ENCODE measurements at places on chromosomes 1 and 21. TPM values are rescaled to one million over a fixed set of nuclear protein-coding genes. Genes with fewer than 3 reads are reported as not detected.

- DNase-seq: peak; percentile 95
Measured at GRCh38 chr1:2194898-2195673, 514 bp upstream of the FAAP20 start.

GRCh38 chr1:36590771-36591170, 108.1 kb upstream of the CSF3R start:
- DNase-seq: no peak

- no peak for DNase-seq
Measured at GRCh38 chr1:16342331-16343062, 9.8 kb downstream of the FBXO42 start.

DNA sequence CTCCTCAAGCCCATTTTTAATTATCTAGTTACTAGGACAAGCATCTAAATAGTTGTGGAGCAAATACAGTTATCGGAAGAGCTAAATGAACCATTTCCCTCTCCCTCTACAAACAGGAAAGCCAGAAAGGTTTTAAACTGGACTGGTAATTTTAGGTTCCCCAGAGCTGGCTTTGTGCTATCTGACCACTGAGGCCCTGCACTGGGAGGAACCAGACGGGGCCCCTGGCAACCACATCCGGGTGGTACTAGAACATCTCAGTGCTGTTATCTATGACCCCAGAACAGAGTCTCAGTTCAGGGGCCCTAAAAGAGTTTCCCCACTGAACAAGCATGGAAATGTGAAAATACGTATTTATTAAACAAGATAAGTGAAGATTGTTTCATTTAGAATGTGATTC, 7.7 kb upstream of the RSPH1 start:
- no peak for DNase-seq

DNA sequence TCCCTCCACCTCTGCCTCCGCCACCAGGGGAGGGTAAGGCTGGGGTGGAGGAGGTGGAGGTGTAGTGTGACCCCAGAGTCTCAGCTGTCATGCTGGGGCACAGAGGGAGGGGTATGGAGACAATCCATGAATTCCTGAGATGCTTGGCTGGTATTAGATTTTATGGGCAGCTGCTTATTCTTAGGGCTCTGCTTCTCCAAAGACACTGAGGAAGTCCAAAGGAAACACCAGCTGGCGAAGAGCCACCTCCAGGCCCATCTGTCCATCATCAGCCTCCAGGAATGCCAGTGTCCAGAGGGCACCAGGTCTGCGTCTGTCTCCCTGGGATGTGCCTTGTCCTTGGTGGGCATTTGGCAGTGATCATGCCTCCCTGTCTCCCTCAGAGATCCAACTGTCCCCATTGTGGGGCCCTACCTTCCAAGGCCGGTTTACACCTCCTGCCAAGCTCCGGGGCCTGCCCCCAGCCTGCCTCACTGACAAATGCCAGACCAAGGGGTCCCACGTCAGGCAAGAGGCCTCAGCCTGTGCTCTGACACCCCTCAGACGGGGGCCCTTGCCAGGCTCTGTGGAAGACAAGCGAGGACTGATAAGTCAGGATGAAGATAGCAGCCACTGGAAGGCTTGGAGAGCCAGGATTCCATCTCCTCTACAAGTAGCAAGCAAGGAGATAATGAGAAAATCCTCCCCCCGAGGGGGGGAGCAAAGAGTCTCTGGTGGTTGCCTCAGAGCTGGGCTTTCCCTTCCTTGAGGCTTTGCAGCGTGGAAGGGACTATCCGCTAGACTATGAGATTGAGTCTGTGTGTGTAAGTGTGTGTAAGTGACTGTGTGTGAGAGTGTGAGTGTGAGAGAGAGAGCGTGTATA, 1.6 kb downstream of the TNNI1 start:
- DNase-seq: peak; percentile 84

DNA sequence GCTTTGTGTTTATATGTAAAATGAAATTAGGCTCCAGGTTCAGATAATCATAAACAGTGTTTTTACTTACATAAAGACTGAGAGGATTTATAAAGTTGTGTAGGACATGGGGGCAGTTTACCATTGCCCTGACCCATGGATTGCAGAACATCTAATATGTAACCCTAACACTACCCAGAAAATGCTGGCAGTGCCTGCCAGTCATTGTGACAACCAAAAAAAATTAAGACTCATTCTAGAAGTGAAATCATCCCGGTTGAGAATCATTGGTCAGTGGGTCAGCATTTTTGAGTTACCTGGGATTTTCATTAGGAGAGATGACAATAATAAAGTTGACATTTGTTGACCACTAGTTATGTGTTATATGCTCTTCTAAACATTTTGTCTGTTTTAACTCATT, 31.2 kb upstream of the THEM4 start:
- no peak for DNase-seq

- peak; percentile 65 for DNase-seq
Measured at GRCh38 chr1:61102041-61102440, 19.7 kb downstream of the NFIA start.

DNA sequence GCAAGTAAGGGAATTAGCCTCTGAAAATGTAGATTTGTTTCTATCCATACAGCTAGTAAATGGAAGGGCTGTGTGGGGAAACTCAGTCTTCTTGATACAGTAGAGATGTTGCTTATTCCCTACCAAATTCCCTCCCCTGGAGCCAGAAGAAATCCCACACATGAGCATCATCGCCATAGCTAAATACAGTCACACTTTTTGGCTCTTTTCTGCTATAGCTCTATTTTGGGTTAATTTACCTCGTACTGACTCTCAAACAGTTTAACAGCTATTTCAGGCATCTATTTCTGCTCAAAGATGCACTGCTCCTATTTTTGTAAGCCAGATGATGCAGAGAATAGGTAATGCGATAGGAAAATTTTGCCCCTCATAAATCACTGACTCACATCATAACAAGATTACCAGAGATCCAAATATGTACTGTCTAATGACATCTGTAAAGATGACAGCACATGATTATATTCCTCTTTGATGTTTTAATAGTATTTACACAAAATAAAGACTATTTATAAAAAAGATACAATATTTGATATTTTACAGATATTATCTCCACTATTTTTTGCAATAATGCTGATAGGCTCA, 58.6 kb downstream of the XCL1 start:
- DNase-seq: no peak

DNA sequence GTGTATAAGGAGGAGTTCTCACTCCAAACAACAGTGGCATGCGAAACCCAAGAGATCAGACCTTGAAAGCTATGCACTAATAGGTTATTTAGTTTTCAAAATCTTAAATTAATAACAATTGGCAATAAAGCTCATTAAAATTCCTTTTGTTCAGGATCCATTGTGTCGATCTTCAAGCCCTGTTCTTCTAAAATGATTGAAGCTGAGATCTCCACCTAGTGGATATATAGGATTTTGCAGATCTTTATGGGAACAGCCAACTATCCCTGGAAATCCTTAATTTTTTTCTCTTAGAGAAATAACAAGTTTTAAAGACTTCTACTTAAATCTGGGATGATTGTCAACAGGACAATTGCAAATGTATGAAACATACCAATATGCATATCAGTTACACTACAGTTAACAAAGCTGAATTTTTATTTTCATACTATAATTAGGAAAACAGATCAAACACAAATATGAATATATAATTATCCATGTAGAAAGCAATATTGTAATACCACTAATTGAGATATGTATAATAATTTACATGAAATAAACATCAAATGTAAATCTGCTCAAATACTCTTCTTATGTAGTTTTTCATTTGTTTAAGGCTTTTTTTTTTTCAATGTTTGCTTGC, 43.3 kb downstream of the LRRC53 start:
- peak; percentile 69 for DNase-seq

GRCh38 chr21:34814529-34814951, 145.7 kb downstream of the CLIC6 start:
- no peak for DNase-seq

DNA sequence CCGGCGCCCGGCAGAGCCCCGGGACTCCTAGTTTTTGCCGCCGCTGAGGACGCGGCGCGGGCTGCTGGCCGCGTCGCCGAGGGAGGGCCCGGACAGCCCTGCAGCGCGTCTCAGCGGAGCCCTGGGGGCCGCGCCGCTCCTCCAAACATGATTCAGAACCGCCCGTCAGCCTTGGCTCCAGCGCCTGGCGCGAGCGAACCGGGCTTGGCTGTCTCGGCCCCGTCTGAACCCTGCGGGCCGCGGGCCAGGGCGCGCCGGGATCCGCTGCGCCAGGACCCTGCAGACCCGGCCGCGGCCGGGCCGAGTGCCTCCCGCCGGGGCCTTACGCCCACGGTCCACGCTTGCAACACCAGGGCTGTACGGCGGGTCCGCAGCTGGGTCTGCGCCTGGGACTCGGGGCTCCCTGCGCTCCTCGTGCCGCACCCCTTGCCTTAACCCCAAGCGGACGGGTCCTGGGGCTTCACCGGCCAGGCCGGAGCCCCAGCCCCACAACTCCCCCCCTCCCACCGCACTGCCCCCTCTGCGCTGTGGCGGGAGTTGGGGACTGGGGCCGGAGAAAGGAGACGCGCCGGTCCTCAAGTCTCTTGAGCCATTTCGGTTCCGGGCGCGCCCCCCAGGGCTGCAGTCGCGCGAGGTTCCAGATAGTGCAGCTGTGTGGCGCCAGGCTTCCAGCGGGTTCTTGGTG, 48.4 kb upstream of the CD34 start:
- peak; percentile 82 for DNase-seq

GRCh38 chr1:57966751-57967406, 543.0 kb upstream of the DAB1 start:
- peak; percentile 11 for DNase-seq

DNA sequence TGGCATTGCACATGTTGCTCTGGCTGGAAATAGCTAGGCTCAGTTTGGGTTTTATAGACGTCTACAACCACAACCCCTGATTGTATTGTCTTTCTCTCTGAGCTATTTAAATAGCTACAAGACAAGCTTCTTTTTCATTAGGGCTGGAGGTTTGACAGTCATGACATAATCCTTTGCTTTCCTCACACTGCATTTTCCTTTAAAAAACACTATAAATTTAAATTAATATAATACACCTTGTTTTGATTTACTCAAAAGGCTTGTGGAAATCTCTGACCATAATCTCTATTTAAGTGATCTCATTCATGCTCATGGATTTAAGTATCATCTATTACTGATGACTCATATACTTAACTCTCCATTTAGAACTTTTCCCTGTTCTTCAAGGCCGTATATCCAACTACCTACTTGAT, 50.4 kb upstream of the PTGFR start:
- DNase-seq: peak; percentile 21

DNA sequence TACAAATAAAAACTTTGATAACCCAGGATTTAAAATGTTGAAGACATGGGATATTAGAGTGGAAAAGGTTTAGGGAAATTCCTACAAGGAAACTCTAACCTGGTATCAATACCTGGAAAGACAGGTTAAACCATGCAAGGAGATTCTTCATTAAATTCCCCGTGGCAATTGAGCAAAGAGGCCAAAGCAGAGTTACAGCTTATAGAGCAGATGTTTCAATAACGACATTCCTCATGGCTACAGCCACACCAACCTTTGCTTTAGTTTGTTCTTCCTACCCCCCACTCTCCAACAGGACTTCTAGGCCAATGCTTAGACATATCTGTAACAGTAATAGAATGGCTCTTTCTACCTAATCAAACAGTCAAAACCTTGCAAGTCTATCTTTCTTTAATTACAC, 271.3 kb downstream of the COL11A1 start:
- no peak for DNase-seq

Gene TTC3
- 162 TPM for polyA plus RNA-seq

Gene LCA5L
- polyA plus RNA-seq: 0.36 TPM

Gene SUMO3
- polyA plus RNA-seq: 63.1 TPM

Gene SPRR2E
- polyA plus RNA-seq: not detected

- no peak for DNase-seq
Measured at GRCh38 chr21:18617291-18617690, 213.7 kb upstream of the TMPRSS15 start.

DNA sequence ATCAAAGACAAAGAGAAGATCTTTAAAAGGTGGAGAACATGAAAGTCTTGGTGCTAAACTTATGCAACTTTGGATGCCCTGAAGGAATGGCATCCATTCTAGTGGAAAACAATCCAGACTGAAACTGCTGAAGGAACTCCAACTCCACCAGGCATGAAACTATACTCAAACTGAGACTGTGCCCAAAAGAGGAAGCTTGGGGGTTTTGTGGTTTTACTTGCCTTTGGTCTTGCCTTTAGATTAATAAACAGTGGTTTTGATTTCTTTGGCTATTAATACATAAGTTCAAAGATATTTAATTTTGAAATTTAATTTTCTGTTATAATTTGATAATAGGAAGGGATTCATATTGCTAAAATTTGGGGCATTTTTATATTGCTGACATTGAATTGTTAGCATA, 17.4 kb upstream of the SLC30A10 start:
- DNase-seq: no peak

Gene SPAG17
- 1.5 TPM for polyA plus RNA-seq

GRCh38 chr1:153942766-153943549, 3.6 kb downstream of the DENND4B start:
- DNase-seq: no peak

Gene RHBDL2
- 0.55 TPM for polyA plus RNA-seq

DNA sequence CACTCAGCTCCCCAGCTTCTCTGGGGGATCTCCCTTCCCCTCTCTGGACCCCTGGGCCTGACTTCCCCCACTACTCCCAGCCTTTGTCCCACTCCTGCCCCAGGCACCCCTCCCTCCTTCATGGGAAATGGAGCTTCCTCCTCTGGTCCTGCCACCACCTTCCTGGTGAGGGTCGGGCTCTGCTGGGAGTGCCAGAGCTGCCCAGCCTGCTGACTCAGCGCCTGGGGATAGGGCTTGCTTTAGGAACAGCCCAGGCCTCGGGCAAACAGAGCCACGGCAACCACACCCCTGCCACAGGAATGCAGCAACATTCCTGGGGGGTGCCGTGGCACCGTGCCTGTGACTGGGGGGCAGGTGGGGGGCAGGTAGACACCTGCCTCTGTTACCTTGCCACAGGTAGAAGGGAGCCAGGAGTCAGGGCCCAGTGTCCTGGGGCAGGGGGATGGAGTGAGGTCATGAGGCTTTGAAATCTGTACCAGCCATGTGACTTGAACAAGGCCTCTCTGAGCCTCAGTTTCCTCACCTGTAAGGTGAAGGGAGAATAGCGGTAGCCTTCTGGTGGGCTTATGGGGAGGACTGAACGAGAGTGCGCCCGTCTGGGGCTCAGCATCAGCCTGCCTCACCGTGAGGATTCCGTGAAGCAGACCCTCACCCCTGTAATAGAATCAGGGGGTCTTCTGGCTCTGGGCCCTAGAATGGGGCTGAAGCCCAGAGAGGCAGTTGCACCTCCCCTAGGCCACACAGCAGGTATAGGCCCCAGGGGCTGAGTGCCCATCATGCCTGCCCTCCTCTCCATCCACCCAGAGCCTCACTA, 17.8 kb upstream of the EPHA2 start:
- DNase-seq: no peak
